ENCODE measurements at places on chromosomes 11 and 22. TPM values are rescaled to one million over a fixed set of nuclear protein-coding genes. Genes with fewer than 3 reads are reported as not detected.

- peaks cover 30% of the 10 kb centered on the region for H3K36me3 ChIP-seq
- H3K4me3 ChIP-seq, result no peak overlapping the region
- no peaks in the 10 kb centered on the region for H3K27me3 ChIP-seq
- DNase-seq, result no peak
Observed at GRCh38 chr11:32939046-32939445, 46.4 kb downstream of the QSER1 start.

DNA sequence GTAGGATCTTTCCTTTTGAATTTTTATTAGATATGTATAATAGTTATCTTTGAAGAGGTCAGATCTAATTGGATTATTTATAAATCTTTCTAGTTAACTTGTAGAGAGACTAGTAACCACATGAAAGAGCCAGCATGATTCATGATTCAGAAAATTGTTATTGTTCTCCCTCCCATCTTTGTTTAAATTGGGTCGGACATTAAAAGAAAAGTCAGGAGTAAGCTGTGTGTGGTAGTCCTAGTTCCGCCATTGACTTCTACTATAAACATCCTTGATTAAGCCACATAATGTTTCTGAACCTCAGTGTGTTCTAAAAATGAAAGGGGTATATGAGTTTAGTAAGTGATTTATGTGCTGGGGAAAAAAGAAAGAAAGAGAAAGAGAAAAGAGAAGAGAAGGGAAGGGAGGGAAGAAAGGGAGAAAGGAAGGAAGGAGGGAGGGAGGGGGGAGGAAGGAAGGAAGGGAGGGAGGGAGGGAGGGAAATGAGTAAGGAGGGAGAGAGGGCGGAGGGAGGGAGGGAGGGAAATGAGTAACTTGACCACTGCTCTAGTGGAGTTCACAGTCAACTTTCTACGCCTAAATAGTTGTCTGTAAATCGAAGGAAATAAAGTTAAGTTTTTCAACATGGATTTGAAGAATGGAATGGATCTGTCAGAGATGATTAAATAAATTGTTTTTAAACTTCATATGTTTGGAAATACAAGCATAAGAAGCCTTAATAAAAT is 32.9 kb downstream of the SIK2 start:
- no peak overlapping the region for H3K4me3 ChIP-seq
- H3K27me3 ChIP-seq, result no peaks in the 10 kb centered on the region
- peaks cover 17% of the 10 kb centered on the region for H3K36me3 ChIP-seq

GRCh38 chr22:32603651-32604540 is 129.3 kb downstream of the FBXO7 start:
- H3K27ac ChIP-seq, result no peak overlapping the region
- no peak overlapping the region for H3K4me3 ChIP-seq
- H3K27me3 ChIP-seq, result peaks cover 2% of the 10 kb centered on the region

- no peak overlapping the region for H3K4me3 ChIP-seq
- H3K27ac ChIP-seq, result no peak overlapping the region
- no peaks in the 10 kb centered on the region for H3K27me3 ChIP-seq
- DNase-seq, result no peak
Observed at GRCh38 chr22:31610611-31611010, 51.4 kb downstream of the PISD start.

GRCh38 chr11:130278745-130279144 is 36.0 kb downstream of the ZBTB44 start:
- H3K27me3 ChIP-seq, result no peaks in the 10 kb centered on the region
- H3K4me1 ChIP-seq, result peaks cover 14% of the 10 kb centered on the region
- peaks cover 20% of the 10 kb centered on the region for H3K36me3 ChIP-seq
- H3K4me3 ChIP-seq, result no peak overlapping the region
- no peak overlapping the region for H3K27ac ChIP-seq
- no peak for DNase-seq

GRCh38 chr11:35173011-35173511 is 34.1 kb downstream of the CD44 start:
- no peaks in the 10 kb centered on the region for H3K27me3 ChIP-seq
- H3K27ac ChIP-seq, result peak overlapping the region; percentile 68
- peak overlapping the region; percentile 21 for H3K4me3 ChIP-seq
- peaks cover 85% of the 10 kb centered on the region for H3K36me3 ChIP-seq
- H3K4me1 ChIP-seq, result peaks cover 94% of the 10 kb centered on the region
- no peak for DNase-seq

DNA sequence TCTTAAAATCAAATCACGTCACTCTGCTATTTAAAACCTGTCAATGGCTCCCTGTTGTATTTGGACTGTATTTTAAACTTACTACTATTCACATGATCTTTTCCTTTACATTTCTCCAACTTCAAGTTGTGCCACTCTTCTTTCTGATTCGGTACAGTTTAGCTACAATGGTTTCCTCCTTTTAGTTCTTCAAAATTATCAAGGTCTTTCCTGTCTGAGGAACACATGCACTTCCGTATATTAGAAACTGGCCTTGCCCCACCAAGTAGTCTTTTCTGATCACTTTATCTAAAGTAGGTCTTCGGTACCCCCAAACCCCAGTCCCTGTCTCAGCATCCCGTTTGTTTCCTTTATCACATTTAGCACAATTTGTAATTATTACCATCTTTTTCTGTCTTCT is 81.8 kb downstream of the MTMR3 start:
- H3K27ac ChIP-seq, result no peak overlapping the region
- H3K4me1 ChIP-seq, result no peaks in the 10 kb centered on the region
- DNase-seq, result no peak
- H3K36me3 ChIP-seq, result no peaks in the 10 kb centered on the region
- no peak overlapping the region for H3K4me3 ChIP-seq

GRCh38 chr11:1733716-1734640 is 16.4 kb downstream of the IFITM10 start:
- H3K36me3 ChIP-seq, result peaks cover 14% of the 10 kb centered on the region
- H3K4me3 ChIP-seq, result no peak overlapping the region
- H3K27me3 ChIP-seq, result peaks cover 40% of the 10 kb centered on the region
- no peak for DNase-seq

GRCh38 chr22:20427104-20427944 is 10.3 kb downstream of the SCARF2 start:
- no peak overlapping the region for H3K4me3 ChIP-seq
- no peaks in the 10 kb centered on the region for H3K36me3 ChIP-seq
- no peak for DNase-seq
- H3K27me3 ChIP-seq, result peaks cover 53% of the 10 kb centered on the region
- peaks cover 21% of the 10 kb centered on the region for H3K4me1 ChIP-seq

- no peak for DNase-seq
- H3K4me1 ChIP-seq, result no peaks in the 10 kb centered on the region
- H3K4me3 ChIP-seq, result no peak overlapping the region
- H3K36me3 ChIP-seq, result no peaks in the 10 kb centered on the region
- no peaks in the 10 kb centered on the region for H3K27me3 ChIP-seq
- H3K27ac ChIP-seq, result no peak overlapping the region
Observed at GRCh38 chr11:131754671-131755070, 384.3 kb downstream of the NTM start.

DNA sequence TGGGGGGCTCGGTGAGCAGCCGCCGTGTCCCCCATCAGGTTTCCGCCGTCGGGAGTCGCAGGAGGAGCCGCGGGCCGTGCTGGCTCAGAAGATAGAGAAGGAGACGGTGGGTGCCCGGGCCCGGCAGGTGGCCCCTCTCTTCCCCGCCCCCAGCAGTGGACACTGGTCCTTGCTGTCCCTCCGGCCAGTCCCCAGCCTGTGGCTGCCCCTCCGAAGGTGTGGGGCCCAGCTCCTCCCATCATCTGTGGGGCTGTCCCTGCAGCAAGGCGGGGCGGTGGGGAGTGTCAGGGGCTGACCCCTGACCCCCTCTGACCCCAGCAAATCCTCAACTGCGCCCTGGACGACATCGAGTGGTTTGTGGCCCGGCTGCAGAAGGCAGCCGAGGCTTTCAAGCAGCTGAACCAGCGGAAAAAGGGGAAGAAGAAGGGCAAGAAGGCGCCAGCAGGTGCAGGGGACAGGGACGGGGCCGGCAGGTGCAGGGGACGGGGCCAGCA is 15.3 kb downstream of the EPS8L2 start:
- H3K27ac ChIP-seq, result no peak overlapping the region
- H3K36me3 ChIP-seq, result no peaks in the 10 kb centered on the region
- peaks cover 24% of the 10 kb centered on the region for H3K4me1 ChIP-seq
- peak overlapping the region; percentile 21 for H3K4me3 ChIP-seq
- peaks cover 31% of the 10 kb centered on the region for H3K27me3 ChIP-seq

- H3K36me3 ChIP-seq, result no peaks in the 10 kb centered on the region
- H3K4me3 ChIP-seq, result no peak overlapping the region
- no peak for DNase-seq
- H3K27ac ChIP-seq, result no peak overlapping the region
Observed at GRCh38 chr11:116360221-116360941, 412.4 kb downstream of the BUD13 start.

GRCh38 chr11:67260406-67260805 is 5.9 kb upstream of the GRK2 start:
- H3K4me3 ChIP-seq, result peak overlapping the region; percentile 44
- no peak for DNase-seq
- H3K36me3 ChIP-seq, result peaks cover 18% of the 10 kb centered on the region
- no peak overlapping the region for H3K27ac ChIP-seq
- H3K4me1 ChIP-seq, result peaks cover 54% of the 10 kb centered on the region
- H3K27me3 ChIP-seq, result no peaks in the 10 kb centered on the region

Gene ZP1
- not detected for total RNA-seq

Gene SLC25A22
- total RNA-seq, result 38.3 TPM

Gene SUSD2
- total RNA-seq, result 0.23 TPM

Gene TYR
- total RNA-seq, result not detected

Gene ADM2
- 8.8 TPM for total RNA-seq

Gene TTC36
- total RNA-seq, result 0.23 TPM

Gene CHRM1
- not detected for total RNA-seq
